ENCODE measurements at places on chromosomes 13 and 19.

GRCh38 chr13:112346899-112347229, 29.3 kb upstream of the SPACA7 start:
- no peak for DNase-seq

- DNase-seq: no peak
These were observed 31.9 kb upstream of the ATP11A start for GRCh38 chr13:112657850-112658445.

GRCh38 chr19:16342002-16342715, 17.5 kb downstream of the KLF2 start:
- DNase-seq: no peak

DNA sequence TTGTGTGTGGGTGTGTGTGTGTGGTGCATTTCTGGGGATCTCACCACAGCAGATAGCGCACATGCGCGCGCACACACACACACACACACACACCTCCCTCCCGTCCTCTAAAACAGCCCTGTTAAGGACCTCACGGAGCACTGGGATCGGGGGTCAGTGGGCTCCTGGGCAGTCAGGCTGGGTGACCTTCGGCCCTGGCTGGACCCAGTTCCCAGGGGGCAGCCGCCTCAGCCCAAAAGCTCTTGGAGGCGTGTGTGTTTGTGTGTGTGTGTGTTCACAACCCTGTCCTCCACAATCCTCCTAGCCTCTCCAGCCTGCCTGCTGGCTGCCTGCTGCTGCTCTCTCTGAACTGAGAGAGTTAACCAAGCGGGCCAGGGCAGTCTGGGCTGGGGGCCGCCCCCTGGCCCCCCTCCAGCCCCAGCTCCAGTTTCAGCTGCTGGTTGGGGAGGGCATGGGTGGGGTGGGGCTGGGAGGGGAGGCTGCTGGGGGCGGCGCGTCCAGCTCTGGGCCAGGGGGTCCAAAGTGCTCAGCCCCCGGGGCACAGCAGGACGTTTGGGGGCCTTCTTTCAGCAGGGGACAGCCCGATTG, at the start of gene FXYD1:
Gene FXYD1 (plus strand): TSS at position 520 of the 588 bp plus-strand sequence. CDS start 1,256 bp downstream, outside the sequence.
- no peak for DNase-seq

- no peak for DNase-seq
These were observed 8.0 kb downstream of the AKAP11 start for GRCh38 chr13:42279986-42280385.
